ENCODE measurements at places on chromosomes 16 and 17.
A peak's percentile ranks its signal among the peaks of the same experiment; 100 is the strongest.

GRCh38 chr16:813204-813915 lies 12.8 kb upstream of the GNG13 start:
- peak; percentile 42 for DNase-seq

DNA sequence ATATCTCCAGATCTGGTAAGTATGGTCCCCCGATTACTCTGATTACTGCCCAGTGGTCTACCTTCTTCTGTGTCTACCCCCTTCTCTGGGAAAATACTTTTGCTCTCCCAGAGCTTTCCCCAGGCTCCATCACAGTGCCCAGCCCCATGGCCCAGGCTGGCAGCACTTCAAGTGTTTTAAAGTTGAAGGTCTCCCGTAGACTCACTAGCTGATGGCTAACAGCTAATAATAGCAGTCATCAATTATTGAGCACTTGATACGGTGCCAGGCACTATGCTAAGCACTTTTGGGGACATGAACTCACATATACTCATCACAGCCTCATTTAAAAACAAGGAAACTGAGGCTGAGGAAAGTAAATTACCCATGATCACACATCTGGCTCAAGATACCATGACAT lies 33.4 kb downstream of the DCUN1D3 start:
- DNase-seq: no peak

DNA sequence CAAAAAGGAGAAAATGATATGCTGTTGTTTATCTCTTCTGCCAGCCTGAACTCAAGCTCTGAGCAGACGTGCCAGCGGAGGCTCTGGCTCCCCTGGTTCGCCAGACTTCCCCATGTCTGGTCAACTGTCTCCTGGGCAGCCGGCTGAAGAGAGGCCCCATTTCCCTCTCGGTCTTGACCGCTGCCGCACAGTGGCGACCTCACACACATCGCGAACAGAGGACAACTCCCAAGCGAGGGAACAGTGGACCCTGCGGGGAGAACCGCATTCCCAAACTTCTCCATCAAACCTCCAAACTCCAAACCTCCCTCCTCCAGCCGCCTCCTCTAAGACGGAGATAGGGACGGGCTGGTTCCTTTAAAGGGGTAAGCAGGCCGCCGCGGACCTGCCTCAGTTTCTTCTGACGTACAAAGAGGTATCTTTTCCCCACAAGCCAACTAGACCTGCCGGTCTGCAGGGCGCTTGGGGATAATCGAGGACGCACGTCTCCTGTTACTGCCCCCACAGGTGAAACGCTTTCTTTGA lies 24.9 kb upstream of the RFFL start:
- DNase-seq: peak; percentile 57

GRCh38 chr17:77686903-77687302 lies 271.6 kb upstream of the TNRC6C start:
- no peak for DNase-seq

DNA sequence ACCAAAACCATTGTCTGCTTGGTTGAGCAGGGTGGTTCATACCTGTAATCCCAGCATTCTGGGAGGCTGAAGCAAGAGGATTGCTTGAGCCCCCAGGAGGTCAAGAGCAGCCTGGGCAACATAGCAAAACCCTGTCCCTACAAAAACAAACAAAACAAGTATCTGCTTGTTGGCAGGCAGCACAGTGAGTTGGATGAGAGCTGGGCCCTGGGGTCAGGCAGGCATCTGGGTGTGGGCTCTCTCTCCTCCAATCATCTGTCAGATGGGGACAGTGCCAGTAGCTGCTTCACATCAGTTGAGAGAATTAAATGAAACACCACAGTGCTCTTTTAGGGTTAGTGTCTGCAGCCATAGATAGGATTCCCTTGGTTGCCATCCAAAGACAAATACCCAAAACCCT lies 5.8 kb downstream of the ARMC7 start:
- DNase-seq: no peak

- no peak for DNase-seq
These were observed 34.6 kb downstream of the AKAP10 start for GRCh38 chr17:19943026-19943425.

DNA sequence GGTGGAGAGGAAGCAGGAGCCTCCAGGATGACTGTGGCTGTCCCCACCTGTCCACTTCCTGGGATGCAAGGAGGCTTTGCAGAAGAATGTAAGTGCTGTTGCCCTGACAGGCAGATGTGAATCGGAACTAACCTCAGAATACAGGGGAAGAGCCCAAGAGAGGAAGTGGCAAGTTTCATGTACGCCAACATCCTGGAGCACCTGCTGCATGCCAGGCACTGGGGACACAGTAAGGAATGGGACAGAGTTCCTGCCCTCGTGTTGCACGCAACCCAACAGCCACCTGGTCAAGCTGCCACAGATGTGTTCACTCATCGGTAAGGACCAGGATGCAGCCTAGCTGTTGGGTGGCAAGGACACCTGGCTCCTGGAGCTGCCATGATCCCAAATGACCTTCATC lies 98.6 kb upstream of the RPL38 start:
- DNase-seq: no peak

- DNase-seq: no peak
These were observed 26.8 kb upstream of the AXIN2 start for GRCh38 chr17:65588181-65588808.

All from kidney tubule cell (primary cell).